ENCODE measurements at places on chromosomes 5 and 9.

- DNase-seq = no peak
Observed at GRCh38 chr9:79268806-79269205, 303.0 kb upstream of the TLE4 start.

DNA sequence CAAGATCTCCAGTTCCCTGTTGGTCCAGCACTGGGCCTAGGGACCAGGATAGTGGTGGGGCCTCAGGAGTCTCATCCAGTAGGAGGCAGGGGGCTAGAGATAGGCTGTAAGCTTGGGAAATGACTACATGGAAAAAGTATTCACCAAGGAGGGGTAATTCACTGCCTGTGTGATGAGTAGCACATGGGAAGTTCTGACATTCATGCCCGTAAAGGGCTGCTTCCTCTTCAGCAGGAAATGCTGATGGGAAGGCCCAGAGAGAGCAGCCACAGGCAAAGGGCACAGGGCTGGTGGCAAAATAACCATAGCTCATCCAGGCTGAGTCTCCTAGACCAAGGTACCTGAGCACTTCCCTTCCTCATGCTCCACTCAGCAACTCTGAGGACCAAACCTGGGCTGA is 23.1 kb upstream of the FRRS1L start:
- DNase-seq = peak; percentile 14

DNA sequence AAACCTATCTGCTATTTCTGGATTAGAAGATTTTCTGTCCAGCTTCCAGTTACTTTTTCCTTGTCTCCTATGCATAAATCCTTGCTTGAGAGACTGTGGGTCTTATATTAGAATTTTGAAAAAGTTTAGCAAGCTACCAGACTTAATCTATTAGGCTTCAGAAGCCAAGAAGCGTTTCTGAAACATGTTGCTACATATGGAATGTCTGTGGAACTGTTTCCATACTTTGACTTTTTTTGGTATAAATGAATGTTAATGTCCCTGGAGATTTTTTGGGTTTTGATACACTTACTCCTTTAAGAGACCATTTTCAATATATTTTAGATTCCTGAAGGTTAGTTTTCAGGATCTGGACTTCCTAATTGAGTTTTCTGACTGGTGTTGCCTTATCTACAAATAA is 191.4 kb upstream of the SGCD start:
- DNase-seq = no peak

DNA sequence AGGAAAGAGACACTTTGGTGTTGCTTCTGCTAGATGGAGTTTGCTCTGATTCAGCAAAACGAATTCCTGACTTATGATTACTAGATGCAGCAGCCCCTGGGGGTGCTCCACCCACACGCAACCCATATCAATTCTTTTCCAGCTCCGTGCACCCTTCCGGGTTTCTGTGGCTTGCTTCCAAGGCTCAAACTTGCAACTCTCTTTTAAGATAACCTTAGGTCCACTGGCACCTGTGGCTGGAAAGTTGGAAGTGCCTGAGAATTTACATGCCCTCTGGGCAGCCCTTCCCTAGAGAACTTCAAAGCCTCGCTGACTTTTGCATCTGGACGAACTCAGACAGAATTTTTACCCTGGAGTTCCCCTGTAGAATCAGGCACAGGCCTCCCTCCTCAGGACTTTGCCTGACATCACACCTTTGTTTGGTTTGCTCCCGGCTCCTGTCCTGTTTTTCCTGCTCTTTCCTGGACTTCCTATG is 224.9 kb downstream of the SNX18 start:
- peak; percentile 70 for DNase-seq

- peak; percentile 29 for DNase-seq
Observed at GRCh38 chr9:87547671-87548081, 50.0 kb downstream of the DAPK1 start.

DNA sequence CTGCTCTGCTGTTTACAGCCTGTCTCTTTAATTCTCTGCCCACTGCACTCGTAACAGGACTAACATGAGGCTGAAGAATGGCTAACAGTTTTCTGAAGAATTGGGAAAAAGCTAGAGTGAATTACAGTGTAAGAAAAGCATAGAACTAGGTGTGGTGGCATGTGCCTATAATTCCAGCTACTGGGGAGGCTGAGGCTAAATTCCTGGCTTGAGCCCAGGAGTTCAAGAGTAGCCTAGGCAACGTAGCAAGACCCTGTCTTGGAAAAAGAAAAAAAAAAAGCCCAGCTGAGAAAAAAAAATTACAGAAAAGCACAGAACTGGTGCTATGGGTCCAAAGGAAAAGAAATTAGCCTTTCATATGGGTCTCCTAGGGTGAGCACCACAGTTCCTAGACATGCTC is 13.9 kb upstream of the UHRF2 start:
- no peak for DNase-seq

GRCh38 chr5:130166839-130167490 is 262.7 kb downstream of the CHSY3 start:
- no peak for DNase-seq

GRCh38 chr5:131268758-131269370 is 5.0 kb downstream of the CDC42SE2 start:
- DNase-seq = peak; percentile 23

GRCh38 chr5:83991566-83992224 is 271.0 kb upstream of the HAPLN1 start:
- peak; percentile 42 for DNase-seq

GRCh38 chr5:180021900-180022299 is 49.7 kb downstream of the RNF130 start:
- DNase-seq = no peak

DNA sequence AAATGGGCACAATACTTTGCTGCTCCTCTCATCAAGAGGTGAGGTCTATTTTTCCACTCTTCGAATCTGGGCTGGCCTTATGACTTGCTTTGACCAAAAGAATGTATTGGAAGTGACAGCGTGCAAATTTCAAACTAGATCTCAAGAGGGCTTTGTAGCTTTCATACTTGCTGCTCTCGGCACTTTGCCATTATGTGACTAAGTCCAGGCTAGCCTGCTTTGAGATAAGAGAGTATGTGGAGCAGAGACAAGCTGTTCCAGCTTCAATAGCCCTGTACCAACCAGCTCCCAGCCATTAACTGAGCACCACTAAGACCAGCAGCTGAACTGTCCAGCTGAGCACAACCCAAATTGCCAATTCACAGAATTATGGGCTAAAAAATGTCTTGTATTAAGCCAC is 124.6 kb downstream of the ACER2 start:
- peak; percentile 24 for DNase-seq

DNA sequence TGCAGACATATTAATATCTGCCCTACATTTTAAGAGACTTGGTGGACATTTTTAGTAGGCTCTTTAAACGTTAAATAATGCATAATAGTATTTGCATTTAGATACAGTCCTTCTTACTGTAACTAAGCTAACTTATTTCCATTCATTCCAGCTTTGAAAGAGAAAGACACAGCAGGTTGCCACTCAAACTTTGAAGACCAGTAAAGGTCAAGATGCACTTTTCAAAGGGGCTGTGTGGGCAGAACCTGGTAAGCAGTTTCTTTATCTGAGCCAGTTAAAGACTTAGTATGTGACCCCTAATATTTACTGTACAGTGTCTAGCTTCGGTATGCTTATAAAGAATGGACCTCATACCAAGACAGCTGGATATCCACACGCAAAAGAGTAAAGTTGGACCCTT is 20.8 kb downstream of the PLGRKT start:
- no peak for DNase-seq

DNA sequence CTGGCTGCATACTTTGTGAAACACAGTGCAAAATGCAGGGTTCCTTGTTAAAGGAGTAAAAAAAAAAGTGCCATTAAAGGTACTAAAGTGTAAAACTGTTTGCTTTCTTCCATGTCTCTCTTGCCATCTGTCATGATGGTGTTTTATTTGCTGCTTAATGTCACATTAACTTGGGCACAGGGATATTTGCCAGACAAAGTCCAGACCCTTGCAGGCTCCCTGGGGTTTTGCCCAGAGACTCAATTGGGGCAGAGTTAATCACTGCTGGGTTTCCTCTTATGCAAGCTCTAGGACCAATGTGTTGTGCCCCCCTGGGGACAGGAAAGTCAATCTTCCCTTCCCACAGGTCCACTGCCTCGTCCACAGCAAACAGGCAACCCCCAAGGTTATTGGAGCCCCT is 274.3 kb upstream of the SGCD start:
- no peak for DNase-seq

Measured in choroid plexus epithelial cell (primary cell).